ENCODE measurements at places on chromosomes 16 and 17.
A peak's percentile ranks its signal among the peaks of the same experiment; 100 is the strongest.

DNA sequence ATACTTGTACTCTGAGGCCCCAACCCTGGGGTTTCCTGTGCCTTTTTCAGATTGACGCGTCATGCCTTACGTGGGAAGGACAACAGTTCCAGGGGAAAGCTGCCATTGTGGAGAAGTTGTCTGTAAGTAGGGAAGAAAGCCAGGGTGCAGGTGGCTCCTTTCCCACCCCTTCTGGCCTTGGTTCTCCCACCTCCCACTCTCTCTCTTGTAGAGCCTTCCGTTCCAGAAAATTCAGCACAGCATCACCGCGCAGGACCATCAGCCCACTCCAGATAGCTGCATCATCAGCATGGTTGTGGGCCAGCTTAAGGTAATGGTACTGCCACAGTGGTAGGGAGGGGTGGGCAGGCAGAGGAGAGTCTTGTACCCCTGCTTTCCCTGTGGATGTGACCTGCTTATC is 4.6 kb upstream of the EDC4 start:
- no peak for DNase-seq

DNA sequence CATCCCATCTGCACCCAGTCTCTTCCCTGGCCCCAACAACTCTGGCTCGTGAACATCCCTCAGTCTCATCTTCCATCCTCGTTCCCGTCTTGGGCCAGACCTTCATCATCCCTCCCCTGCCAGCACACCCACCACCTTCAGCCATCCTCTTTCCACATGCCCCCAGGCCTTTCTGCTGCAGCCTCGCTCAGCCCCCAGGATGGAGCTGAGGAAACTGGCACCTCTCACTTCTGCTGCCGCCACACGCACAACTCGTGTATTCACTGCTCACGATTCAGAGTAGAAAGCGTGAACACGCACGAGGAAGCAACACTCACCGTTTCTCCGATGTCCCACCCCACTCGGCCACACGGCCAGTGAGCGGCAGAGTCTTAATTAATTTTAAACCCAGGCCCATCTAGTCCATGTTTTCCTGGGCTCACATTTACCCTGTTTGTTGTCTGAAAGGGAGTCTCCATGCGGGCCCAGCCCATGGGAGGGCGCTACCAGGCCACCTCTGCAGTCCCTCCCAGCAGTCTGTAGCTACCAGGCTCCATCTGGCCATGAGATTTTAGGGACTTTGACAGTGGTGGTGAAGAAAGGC is 12.5 kb downstream of the C16orf90 start:
- DNase-seq, result no peak

- no peak for DNase-seq
Measured at GRCh38 chr16:66544016-66544757, 5.7 kb downstream of the TK2 start.

GRCh38 chr16:88939972-88940861 is 36.8 kb downstream of the CBFA2T3 start:
- DNase-seq, result no peak

GRCh38 chr17:49227436-49228261 is 2.9 kb downstream of the PHOSPHO1 start:
- DNase-seq, result peak; percentile 64

DNA sequence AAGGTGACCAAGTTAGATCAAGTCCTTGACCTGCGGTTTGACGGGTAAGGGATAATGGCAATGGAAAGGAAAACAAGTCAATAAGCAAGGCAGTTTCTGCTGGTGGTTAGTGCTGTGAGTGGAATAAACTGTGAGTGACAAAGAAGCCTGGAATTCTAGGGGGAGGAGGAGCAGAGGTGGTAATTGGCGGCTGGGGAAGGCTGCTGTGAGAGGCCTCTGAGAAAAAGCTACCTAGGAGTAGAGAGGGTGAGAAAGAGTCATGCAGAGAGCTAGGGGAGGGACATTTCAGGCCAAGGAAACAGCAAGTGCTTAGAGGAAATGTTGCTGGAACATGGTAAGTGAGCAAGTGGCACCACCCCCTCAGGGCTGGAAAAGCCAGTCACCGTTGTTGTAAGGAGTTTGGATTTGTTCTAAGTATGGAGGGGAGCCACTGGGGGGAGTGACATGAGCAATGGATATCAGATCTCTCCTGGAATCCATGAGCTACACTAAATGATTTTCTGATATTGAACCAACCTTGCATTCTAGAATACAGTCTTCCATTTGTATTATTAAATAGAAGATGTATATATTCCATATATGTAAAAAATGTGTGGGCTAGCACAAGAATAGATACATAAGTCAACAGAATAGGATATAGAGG is 6.7 kb downstream of the NLRC3 start:
- DNase-seq, result no peak

GRCh38 chr16:66979011-66979717 is 9.2 kb upstream of the CES4A start:
- DNase-seq, result no peak

- DNase-seq, result no peak
Measured at GRCh38 chr16:48556243-48556912, 53.6 kb downstream of the N4BP1 start.

GRCh38 chr16:85359147-85359822 is 247.0 kb upstream of the CIBAR2 start:
- peak; percentile 31 for DNase-seq

GRCh38 chr16:58120234-58120633 is 8.9 kb downstream of the CFAP20 start:
- DNase-seq, result no peak

GRCh38 chr17:82287013-82287867 is 13.7 kb upstream of the CSNK1D start:
- DNase-seq, result no peak

DNA sequence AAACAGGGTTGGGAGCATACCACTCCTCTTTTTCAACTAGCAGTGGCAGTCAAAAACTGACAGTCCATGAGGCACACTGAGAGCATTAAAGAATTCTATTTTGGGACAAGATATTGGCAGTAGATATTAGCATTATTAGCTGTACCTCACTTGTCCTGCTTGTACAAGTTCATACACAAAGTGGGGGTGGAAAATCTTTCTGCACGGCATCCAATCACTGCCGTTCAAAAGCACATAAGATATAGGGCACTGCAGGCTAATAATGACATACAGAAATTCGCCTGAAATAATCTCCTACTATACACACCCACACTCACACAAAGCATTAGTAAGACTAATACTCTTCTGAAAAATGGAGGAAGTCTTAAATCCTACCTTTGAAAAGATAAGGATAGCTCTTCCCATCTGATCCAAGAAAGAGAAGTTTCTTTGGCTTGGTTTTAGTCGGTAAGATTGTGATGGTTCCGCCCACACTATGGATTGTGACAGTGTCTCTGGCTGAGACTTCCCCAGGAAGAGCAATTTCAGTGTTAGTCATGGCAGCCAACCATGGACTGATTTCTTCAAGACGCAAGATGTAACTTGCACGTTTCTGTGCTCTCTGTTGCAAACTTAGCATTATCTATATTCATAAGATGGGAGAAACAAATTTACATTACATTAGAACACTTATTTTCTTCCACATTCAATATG is 40.6 kb upstream of the ARL6IP1 start:
- no peak for DNase-seq

GRCh38 chr17:13888056-13888609 is 181.2 kb upstream of the COX10 start:
- DNase-seq, result peak; percentile 2
